ENCODE measurements at places on chromosomes 5 and 9.

- DNase-seq, result no peak
Observed at GRCh38 chr9:80867731-80868130, 821.6 kb downstream of the TLE1 start.

DNA sequence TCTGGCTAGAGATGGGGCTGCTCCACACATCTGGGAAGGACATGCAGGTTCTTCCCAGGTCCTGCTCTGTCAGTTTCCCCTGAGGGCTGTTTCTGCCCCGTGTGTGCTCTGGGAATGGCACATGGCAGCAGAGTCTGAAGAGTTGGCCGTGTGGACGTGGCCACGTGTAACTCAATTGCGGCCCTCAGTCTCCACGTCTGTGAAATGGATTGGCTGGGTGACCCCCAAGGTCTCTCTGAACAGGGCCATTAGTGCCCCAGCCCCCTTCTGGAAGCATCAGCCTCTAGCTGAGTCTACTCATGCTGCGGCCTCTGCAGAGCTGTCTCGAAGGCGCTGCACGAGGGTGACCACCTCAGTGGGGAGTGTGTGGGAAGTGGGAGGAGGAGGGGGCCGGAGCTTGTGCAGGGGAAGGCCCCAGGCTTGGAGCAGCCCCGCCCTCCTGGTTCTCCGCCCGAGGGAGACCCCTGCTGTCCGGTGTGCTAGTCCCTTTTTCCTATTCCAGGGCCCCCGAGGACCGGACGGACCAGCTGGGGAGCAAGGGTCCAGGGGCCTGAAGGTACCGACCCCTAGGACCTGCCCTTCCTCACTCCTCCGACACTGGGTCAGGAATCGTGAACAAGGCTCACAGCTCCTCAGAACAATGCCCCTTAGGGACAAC lies 58.9 kb upstream of the ORM1 start:
- no peak for DNase-seq

GRCh38 chr5:69491838-69492390 lies 676 bp upstream of the OCLN start:
- no peak for DNase-seq

DNA sequence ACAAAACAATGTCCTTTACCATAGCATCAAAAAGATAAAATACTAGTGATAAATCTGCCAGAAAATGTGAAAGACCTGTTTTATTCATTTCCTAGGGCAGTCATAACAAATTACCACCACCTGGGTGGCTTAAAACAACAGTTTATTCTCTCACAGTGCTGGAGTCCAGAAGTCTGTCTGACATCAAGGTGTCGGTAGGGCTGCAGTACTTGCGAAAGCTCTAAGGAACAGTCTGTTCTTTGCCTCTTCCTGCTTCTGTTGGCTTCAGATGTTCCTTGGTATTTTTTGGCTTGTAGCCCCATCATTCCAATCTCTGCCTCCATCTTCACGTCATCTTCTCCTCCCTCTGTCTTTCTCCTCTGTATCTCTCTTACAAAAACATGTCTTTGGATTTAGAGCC lies 51.0 kb downstream of the PTPDC1 start:
- DNase-seq, result no peak

GRCh38 chr5:140982083-140982716 lies 15.9 kb downstream of the PCDHAC2 start:
- no peak for DNase-seq

DNA sequence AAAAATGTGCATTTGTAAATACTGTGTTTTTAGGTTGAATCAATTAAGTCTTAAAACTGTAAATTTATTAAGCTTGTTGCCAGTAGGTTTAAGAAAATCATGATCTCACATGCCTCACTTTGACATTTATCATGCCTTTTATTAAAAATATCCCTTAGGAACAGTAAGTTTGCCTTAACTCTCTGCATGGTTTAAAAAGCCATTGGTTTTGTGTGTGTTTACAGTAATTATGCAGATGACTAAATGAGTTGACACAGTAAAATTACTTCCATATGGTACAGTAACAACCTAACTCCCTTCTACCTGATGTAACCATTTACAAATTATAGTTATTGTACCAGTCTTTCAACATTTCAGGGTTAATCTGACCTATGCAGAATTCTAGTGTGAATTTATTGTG lies 6.5 kb downstream of the RPS6 start:
- no peak for DNase-seq

- DNase-seq, result no peak
Observed at GRCh38 chr9:97906236-97906831, 16.0 kb downstream of the TRMO start.

GRCh38 chr9:101073122-101073521 lies 44.6 kb downstream of the PLPPR1 start:
- DNase-seq, result no peak

DNA sequence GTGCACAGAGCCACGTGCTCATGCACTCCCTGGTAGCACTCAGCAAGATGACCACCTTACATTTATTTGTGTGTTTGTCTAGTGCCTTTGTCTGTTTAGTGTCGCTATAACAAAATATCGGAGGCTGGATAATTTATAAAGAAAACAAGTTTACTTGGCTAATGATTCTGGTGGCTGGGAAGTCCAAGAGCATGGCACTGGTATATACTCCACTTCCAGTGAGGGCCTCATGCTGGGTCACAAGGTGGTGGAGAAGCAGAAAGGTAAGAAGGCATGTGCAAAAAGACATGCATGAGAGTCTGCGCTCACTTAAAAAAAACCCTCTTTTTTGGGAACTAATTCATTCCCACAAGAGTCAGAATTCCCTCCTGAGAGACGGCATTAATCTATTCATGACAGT lies 52.5 kb upstream of the BOD1 start:
- DNase-seq, result no peak

DNA sequence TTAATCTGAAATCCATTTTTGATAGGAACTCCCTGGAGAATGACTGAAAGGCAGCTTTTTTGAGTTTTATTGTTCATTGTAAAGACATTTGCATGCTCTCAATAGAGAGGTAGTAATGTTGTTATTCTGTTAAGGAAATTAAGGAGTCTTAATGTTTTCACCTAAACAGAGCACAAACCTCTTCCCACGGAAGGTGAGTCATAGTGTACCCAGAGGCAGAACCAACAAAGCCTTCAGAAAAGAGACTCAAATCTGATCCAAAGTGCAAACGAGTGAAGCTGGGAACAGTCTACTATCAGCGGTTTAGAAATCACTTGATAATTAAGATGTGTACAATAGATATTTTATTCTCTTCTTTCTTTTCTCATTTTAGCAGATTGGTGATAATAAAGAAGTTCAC lies 470.5 kb downstream of the PLK2 start:
- DNase-seq, result no peak

DNA sequence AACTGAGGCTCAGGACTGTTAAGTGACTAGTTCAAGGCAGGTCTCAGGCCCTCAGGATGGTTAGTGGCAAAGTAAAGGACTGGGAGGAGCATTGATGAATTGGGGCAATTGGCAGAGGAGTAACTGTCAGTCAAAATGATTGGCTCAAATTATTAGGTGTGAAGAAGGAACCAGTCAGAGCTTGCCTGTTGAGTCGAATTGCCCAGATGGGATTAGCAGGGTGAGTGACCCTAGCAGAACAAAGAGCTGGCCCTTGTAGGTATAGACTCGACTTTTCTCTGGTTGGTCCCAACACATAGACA lies 2.6 kb upstream of the NSD1 start:
- no peak for DNase-seq

GRCh38 chr5:163478126-163478981 lies 17.9 kb downstream of the HMMR start:
- no peak for DNase-seq

DNA sequence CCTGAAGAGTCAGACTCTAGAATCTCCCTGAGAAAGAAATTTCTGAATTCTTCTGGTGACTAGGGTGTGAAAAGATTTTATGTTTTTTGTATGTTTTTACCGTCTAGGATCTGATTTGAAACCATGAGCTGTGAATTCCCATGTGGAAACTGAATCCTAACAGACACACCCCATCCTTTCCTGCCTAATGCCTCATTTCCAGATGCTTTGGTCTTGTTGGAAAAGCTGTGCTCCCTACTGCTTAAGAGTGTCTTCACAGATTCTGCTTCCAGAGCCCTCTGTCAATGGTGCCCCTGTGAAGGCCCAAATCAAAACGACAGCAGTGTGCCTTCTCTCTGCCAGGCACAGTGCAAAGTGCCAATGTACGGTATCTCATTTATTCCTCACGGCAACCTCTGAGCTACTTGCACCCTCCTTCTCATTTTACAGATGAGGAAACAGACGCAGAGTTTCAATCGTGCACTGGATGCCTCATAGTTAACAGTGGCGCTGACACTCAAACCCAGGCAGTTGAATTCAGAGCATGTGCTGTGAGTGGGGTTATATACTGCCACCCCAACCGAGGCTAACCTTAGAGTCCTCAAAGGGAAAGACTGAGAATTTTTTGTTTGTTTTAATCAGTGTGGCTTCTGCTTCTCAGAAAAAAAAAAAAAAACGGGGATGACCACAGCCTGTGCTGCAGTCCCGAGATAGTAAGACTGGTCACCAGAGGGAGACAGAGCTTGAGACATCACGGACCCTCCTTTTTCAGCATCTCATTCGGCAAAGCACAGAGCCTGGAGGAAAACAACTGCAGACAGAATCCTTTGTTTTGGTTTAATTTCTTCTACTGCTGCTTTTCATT lies 188.4 kb downstream of the SNCAIP start:
- peak; percentile 72 for DNase-seq

- DNase-seq, result no peak
Observed at GRCh38 chr5:81829242-81829641, 78.3 kb upstream of the SSBP2 start.

- no peak for DNase-seq
Observed at GRCh38 chr5:75964008-75964407, 119.2 kb upstream of the SV2C start.

DNA sequence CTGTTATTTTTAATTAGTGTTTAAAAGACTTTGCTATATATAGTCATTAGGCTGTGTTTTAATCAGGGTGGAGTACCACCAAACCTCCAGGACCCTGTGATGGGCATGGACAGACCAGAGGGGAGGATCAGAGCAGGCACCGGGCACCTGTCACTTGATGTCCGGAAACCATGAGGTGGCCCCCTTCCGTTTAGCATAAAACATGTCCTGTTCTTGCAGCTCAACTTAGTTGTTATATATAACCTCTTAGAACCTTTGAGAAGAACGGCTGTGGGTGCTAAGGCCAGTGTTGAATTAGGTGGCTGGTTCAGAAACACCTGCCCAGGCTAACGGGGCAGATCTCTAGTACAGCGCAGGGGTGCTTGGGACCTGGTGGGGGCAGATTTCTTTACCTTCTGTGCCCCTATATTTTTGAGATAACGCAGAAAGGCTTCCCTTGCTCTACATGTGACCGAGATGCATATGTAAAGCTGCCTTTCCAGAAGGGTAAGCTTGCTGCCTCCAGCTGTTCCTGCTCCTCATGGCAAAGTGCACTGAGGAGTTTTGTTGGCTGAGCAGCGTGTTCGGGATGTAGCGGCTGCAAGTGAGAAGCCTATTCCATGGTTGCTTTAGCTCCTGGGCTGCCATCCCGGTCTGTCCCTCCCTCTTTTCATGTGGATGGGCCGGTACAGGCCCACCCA lies 255.5 kb downstream of the FANCC start:
- DNase-seq, result no peak

DNA sequence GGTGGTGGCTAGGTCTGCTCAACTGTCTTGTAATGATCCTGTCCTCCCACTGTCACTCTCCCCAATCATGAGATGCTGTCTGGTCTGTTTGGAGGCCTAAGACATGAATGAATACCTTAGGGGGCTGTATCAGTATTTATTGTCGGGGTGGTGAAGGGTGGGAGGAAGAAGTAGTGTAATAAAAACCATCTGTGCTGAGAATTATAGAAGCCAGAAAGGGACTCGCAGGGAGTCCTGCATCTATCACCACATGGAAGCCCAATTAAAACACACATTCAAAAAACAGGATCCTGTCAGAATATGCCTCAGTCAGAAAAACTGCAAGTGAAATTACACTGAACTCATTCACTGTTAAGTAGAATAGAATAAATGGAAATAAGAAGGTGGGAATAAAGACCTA lies 1134.3 kb upstream of the C9orf72 start:
- no peak for DNase-seq

- no peak for DNase-seq
Observed at GRCh38 chr9:26462213-26462612, 430.4 kb downstream of the CAAP1 start.

DNA sequence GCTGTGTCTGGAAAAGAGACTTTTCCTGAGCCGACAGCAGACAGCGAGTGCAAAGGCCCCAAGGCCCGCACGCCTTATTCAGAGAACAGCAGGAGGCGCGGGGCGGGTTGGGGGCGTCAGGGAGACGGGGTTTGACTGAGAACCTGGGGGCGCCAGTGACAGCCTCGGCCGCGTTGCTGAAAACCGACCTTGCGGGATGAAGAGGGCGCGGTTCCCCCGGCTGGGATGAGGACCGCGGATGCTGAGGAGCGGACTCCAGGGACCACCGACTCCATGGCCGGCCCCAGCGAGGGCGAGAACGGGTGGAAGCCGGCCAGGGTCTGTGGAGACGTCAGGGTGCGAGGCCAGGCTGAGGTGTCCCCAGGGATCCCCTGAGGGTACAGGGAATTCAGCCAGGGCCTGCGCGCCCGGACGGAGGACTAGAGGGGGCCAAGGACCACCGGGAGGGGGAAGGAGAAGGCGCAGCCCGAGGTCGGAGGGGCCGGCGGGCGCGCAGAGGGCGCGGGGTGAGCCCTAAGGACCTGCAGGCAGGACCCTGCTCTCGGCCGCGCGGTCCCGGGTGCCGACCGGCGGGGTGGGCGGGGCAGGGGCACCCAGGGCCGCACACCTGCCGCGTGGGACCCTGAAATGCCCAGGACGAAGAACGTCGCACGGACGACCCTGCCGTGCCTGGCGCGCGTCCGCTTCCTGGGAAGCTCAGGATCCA lies 837 bp upstream of the AHRR start:
- no peak for DNase-seq

- DNase-seq, result peak; percentile 72
Observed at GRCh38 chr5:150486402-150487198, 21.3 kb upstream of the NDST1 start.

- DNase-seq, result no peak
Observed at GRCh38 chr5:159805021-159805420, 111.3 kb upstream of the ADRA1B start.

DNA sequence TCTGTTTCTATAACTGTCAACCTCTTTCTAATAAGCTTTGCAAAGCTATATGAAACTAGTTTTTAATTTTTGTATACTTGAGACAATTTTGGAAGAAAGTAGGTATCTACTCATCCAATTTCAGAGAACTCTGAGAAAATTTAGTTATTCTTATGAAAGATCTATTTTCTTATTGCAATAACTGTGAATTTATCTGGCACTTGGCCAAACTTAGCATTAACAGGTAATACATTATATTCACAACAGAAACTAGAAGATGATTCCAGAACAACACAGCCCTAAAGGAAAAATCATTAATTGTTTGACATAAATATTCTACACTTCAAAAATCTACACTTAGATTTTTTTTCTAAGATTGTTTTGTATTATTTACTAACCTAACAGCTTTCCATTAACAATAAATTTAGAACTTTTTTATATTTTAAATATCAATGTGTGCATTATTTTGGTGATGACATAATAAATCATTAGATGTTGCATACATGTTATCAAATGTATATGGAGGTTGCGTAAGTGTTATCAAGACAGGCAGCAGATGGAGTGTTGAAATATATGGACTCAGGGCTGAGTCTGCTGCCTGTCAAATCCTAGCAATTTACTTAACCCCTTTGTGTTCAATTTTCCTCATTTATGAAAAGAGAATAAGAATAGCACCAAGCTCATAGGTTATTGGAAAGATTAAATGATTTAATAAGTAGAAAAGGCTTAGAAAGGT lies 141.8 kb downstream of the MUSK start:
- no peak for DNase-seq
